ENCODE measurements at places on chromosomes 4 and X.

DNA sequence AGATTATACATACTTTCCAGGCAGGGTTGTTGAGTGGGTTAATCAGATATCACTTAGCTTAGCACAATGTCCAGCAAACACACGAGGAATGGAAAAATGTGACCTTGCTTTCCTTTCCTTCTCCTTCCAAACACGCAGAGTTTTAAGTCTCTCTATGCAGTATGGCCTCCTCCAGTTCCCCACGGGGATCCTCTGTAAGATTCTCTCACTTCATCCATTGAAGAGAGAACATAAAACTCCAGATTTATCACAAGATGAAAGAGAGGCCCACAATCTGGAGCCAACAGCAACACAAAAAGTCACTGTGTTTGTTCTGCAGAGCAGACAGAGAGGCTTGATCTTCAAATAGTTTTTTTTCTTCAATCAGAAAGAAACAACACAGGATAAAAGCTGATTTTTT, 336.8 kb upstream of the CLNK start:
- DNase-seq, result no peak

DNA sequence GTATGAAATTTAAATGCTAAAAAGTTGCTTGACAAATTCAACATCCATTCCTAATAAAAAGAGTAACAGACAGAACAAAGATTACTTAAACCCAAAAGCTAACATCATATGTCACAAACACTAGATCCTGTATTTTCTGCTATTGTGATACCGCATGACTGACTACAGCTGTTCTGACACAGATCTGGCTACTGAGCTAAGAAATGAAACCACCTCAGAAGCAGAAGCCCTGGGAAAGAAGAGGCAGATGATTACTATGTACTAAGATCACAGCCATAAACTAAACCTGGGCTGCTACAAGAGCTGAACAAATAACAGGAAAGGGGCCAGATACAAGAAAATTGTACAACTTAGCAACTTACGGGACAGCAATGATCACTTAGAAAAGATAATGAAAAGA, 9.4 kb downstream of the LETM1 start:
- DNase-seq, result no peak

DNA sequence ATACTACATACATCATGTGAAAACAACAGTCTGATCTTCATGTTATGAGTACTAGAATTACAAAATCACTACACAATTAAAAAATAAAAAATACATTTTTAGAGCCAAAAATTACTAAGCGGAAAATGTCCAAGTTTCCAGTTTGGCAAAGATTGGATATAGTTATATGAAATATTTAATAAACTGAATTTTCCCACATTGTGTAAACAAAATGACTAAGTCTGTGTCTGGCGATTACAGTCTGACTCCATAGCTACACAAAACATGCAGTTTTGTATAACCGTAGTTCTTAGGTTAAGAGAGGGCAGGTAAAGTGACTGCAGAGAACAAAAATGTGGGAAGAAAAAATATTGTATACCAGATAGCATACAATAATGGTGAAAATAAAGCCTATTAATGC, 59.2 kb upstream of the TMEM47 start:
- no peak for DNase-seq

- no peak for DNase-seq
These were observed 43.0 kb upstream of the PHOX2B start for GRCh38 chr4:41791557-41791956.

DNA sequence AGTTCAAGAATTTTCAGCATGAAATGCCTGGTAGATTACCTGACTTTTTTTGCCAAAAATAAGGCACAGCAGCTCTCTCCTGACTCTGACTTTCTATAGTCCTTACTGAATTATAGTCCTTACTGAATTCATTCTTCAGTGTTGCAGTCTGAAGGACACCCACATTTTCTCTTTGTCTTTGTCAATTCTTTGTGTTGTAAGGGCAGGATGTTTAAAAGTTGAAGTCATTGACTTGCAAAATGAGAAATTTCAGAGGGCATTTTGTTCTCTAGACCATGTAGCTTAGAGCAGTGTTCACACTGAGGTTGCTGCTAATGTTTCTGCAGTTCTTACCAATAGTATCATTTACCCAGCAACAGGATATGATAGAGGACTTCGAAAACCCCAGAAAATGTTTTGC, 168.0 kb downstream of the SOWAHB start:
- DNase-seq, result no peak

Measured in NCI-H1105 treated with DMSO at 0.1 percent for 48 hours (cell line).